ENCODE measurements at places on chromosomes 13 and 19.
A peak's percentile ranks its signal among the peaks of the same experiment; 100 is the strongest.

- DNase-seq: no peak
Measured at GRCh38 chr13:108305655-108306054, 36.1 kb downstream of the TNFSF13B start.

DNA sequence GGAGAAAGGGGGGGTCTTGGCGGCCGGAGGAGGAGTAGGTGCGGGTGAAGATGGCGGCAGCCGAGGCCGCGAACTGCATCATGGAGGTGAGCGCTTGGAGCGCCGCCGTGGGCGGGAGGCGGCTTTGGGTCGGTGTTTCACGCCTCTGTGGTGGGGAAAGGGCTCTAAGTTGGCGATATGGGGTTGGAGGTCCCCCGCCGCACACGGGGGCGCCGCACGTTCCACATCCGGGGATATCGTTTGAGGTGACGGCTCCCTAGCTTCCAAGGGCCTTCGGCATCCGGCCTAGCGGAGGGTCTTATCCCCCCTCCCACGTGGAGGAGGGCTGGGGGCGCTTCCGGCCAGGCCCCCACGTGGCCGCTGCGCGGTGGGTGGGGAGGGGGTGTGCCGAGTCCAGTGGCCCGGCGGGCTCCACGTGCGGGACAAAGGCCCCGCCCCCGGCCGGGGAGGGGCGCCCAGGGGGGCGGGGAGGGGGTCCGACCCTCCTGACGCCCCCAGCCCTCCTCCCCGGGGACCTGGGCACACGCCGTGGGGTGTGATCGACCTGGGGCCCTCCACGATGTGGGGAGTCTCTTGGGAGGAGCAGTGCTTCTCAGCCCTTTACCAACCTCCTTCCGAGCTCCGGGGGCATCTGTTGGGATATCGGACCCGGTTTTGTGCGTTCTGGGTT is at the start of gene PRMT1:
Gene PRMT1 (plus strand): TSS at position 41 of the 670 bp plus-strand sequence. CDS start 10 bp downstream, at position 51.
- DNase-seq: no peak

DNA sequence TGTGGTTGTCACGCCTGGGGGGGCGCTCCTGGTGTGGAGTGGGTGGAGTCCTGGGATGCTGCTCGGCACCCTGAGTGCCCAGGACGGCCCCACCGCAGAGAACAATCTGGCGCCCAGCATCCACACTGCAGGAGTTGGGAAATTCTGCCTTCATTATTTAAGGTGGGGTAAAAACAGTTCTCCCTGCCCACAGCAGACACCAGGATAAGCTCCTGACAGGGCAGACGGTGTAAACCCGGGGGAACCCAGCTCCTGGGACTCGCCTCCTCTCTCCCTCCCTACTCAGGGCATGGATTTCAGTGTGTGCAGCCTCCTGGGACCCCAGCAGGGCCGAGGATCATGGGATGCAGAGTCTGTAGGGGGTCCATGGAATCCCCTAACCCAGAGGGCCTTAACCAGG is 7.7 kb upstream of the WDR18 start:
- DNase-seq: no peak

DNA sequence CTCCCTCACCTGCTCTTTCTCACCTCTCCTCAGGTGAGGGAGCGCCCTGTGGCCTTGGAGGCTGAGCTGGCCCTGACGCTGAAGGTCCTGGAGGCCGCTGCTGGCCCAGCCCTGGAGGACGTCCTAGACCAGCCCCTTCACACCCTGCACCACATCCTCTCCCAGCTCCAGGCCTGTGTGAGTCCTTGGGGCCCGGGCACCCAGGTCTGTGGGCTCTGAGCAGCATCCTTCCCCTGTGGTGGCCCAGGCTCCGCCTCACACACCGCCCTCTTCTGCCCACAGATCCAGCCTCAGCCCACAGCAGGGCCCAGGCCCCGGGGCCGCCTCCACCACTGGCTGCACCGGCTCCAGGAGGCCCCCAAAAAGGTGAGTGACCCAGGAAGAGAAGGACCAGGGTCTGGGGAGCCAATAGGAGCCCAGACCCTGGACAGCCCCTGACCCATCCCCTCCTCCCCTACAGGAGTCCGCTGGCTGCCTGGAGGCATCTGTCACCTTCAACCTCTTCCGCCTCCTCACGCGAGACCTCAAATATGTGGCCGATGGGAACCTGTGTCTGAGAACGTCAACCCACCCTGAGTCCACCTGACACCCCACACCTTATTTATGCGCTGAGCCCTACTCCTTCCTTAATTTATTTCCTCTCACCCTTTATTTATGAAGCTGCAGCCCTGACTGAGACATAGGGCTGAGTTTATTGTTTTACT is 1.9 kb downstream of the IFNL1 start:
- DNase-seq: no peak

GRCh38 chr13:60662595-60662994 is 265.6 kb downstream of the TDRD3 start:
- no peak for DNase-seq

GRCh38 chr13:110634558-110634957 is 19.2 kb downstream of the NAXD start:
- no peak for DNase-seq

- DNase-seq: no peak
Measured at GRCh38 chr13:30898070-30898469, 8.0 kb upstream of the MEDAG start.

GRCh38 chr13:95620030-95620824 is 24.3 kb downstream of the DZIP1 start:
- no peak for DNase-seq

- peak; percentile 36 for DNase-seq
Measured at GRCh38 chr13:73970421-73971055, 163.7 kb downstream of the KLF12 start.

DNA sequence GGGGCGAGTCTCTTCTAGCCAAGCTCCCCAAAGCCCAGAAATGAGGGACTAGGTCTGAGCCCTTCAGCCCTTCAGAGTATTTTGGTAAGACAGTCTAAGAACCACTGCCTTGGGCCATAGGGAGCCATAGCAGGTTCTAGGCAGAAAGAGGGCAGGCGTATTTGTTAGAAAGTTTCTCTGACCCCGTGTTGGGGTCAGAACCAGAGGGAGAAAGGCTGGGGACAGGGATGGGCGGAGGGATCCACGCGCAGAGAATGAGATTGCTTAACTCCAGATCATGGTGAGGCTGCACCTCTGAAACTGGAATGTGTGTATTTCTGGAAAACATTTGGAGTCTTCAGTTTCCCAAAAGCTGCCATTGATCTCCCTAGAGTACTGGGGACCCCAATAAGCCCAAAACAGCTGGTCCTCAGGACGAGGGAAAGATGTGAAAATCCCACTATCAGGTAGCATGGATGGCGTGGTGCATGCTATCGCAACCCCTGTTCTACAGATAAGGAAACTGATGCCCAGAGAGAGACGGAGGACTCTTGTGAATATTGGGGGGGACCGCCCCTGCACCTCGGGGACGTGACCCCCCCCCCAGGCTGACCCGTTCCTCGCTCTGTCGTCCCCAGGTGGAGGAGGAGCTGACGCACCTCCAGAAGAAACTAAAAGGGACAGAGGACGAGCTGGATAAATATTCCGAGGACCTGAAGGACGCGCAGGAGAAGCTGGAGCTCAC is 703 bp upstream of the TPM4 start:
- DNase-seq: no peak

DNA sequence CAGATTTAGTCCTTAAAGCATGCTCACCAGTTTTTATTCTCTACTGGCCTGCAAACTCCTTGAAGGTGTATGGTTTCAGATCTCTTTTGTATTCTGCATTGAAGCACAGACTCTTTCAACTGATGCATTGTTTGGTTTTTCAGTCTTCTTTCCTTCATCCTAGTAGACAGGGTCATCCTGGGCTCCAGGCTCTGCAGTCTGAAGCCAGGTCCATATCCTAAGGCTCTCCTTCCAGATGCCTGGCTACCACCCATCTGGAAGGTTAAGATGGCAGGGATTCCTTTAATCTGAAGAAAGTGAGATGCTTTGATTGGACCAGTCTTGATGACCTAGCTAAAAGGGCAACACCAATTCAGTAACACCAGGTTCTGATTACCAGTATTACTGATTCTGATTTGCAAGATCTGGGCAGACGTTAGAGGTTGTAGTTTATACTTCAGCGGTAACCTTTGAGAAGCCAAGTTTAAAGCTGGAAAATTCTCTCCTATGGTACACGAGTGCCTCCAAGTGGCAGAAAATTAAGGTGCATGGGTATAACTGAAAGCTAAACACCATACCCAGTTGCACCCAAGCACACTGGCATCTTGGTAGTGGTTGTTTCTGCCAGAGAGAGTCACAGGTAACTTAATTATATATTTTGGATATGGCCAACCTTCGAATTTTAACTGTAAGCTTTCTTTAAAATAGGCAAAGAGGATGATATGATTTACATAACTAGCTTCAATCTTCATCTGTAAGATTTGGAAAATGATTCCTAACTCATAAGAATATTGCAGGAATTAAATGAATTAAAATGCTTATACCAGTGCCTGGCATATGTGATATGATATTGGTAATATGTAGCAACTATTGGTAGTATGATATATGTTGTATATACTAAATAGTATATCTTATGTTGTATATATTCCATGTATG is 1651.9 kb upstream of the MIR17HG start:
- DNase-seq: no peak
